ENCODE measurements at places on chromosomes 2 and 18.
A peak's percentile ranks its signal among the peaks of the same experiment; 100 is the strongest.

- no peak for DNase-seq
These were observed 15.4 kb downstream of the TEX51 start for GRCh38 chr2:126913881-126914615.

- no peak for DNase-seq
These were observed 19.7 kb upstream of the TUBB6 start for GRCh38 chr18:12288403-12288755.

- no peak for DNase-seq
These were observed 29.9 kb downstream of the BIRC6 start for GRCh38 chr2:32386739-32387138.

GRCh38 chr2:5453220-5454050 lies 238.7 kb upstream of the SOX11 start:
- no peak for DNase-seq

DNA sequence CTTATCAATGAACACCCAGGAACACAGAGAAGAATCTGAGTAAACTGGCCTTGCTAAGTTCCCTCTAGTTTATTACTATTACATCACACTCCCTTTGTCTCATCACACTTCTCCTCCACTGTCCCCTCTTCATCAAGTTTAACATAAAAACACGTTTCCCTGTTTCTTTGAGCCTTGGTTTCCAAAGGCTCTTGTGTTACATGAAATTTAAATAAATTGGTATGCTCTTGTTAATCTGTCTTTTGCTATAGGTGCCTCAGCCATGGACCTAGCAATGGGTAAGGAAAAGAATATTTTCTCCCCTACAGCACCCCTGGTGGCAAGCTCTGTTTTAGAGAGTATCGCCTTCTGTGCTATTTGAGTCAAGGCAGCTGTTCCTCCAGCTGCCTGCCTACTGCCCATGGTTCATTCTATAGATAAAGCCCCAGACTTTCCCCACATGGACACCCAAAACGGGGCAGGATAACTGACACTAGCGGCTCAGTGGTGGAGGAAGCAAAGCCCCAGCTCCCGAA lies 31.8 kb downstream of the TGIF1 start:
- DNase-seq = peak; percentile 19

- DNase-seq = no peak
These were observed 75.2 kb downstream of the TMEFF2 start for GRCh38 chr2:192119536-192119935.

Measured in stimulated activated naive CD8-positive, alpha-beta T cell treated with anti-CD3 and anti-CD28 coated beads, Interleukin-15, Interleukin-2, amounts not matched to agents 100 U/mL and 50 U/mL, for 24 hours (primary cell).